Regular cardiac myocyte (primary cell): ENCODE measurements at places on chromosomes 4 and X. TPM values are rescaled to one million over a fixed set of nuclear protein-coding genes. Genes with fewer than 3 reads are reported as not detected.

Gene DUX4
- total RNA-seq: not detected in 2 replicates

Gene PCDH10
- 4.5 and 21.3 TPM in 2 replicates for total RNA-seq

Gene SERPINA7
- total RNA-seq: not detected in 2 replicates

Gene FAM241A
- total RNA-seq: 2.0 and 5.8 TPM in 2 replicates

Gene OPHN1
- 4.4 and 5.9 TPM in 2 replicates for total RNA-seq

Gene REELD1
- not detected in 2 replicates for total RNA-seq

Gene ARHGAP4
- total RNA-seq: 0.38 and 0.85 TPM in 2 replicates

Gene UCP1
- total RNA-seq: not detected in 2 replicates

Gene ATP1B4
- total RNA-seq: not detected in 2 replicates

Gene RNF175
- total RNA-seq: not detected in 2 replicates

Gene FHIP1A
- total RNA-seq: under 0.01 and 0.28 TPM in 2 replicates

Gene SLC25A6
- total RNA-seq: 111 and 188 TPM in 2 replicates

Gene CCDC149
- total RNA-seq: 4.6 and 10.1 TPM in 2 replicates

Gene RHOXF2
- not detected in 2 replicates for total RNA-seq

Gene MFAP3L
- total RNA-seq: 16.3 and 19.4 TPM in 2 replicates

Gene PAK3
- 1.7 and 4.0 TPM in 2 replicates for total RNA-seq

Gene TACR3
- not detected in 2 replicates for total RNA-seq
